Suprapubic skin (tissue), 4 donors: ENCODE measurements at places on chromosomes 4 and X. TPM values are rescaled to one million over a fixed set of nuclear protein-coding genes. Genes with fewer than 3 reads are reported as not detected.

GPRASP3 gene
- total RNA-seq: 5.1 TPM

GLRA2 gene
- total RNA-seq: not detected

FREM3 gene
- not detected for total RNA-seq

HELT gene
- 1.2 TPM for total RNA-seq

DNA sequence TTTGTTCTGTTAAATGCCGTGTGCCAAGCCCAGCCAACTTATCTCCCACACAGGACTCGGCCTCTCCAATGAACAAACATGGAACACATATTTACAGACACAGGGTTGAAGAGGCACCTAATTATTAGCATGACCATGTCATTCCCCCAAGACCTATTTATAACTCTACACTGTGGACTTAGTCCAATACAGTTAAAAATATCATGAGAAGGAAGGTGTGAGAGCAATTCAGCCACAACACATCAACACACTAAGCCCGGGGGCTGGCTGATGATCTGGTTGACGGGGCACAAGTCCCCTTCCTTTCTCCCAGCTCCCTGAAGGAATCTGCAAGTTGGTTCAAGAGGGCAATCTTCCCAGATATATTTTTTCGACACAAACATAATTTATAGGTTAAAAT lies 28.1 kb downstream of the MANBA start:
- no peak for DNase-seq

DNA sequence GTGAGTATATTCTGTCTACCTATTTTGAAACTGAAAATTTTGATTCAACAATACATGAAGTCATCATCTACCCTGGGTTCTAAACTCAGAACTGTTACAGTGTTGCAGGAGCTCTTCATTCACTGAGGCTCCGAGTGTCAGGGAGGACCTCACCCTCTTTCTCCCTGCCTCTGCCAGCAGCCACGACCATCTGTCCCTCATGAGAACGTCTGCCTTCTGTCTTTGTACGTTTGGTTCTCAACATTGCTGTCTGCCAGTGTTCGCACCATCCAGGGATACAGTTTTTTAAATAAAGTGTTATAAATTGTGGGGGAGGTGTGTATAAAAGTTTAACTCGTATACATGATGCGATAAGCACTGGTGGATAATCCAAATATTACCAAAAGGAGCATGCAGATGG lies 55.5 kb downstream of the TRAPPC11 start:
- DNase-seq: no peak

GRCh38 chrX:6660567-6661264 lies 125.8 kb upstream of the VCX3A start:
- DNase-seq: no peak

DNA sequence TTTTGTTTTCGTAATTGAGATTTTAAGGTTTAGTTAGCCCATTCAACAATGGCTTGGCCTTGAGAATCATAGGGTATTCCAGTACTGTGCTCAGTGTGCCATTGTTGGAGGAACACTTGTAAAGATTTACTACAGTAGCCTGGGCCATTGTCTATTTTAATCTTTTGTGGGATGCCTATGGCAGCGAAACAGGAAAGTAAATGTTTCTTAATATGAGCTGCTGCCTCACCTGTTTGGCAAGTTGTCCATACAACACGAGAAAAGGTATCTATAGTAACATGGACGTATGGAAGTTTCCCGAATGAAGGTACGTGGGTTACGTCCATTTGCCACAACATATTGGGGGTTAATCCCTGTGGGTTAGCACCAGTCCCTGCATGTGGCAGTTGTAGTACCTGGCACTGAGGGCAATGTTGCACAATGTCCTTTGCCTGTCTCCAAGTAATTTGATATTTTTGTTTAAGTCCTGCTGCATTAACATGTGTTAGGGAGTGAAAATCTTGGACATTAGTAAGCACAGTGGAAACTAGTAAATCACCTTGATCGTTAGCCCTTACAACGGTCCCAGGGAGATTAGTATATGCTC lies 38.6 kb upstream of the AADAT start:
- no peak for DNase-seq

- no peak for DNase-seq
Measured at GRCh38 chrX:11397680-11398079, 104.5 kb downstream of the AMELX start.

DNA sequence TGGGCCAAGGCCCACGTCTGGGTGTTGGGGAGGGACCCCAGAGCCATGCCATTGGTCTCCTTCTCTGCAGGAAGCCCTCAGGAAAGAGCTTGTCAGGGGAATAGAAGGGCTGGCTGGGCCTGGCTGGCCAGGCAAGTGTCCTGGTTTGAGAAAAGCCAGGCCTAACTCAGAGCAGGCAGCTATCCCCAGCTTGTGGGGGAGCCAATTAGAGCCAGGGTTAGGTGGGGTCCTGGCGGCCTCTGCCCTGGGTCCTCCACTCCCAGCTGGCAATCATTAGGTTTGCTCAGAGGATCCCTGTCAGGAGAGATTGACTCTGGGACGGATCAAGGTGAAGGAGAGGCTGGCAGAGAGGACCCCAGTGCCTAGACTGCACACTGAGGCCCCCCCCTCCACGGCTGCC lies 64.8 kb downstream of the PJA1 start:
- DNase-seq: no peak
